NCI-H1092 (cell line): ENCODE measurements at places on chromosomes 11 and 22.

GRCh38 chr11:63516109-63516508 lies 10.2 kb downstream of the LGALS12 start:
- DNase-seq, result no peak

DNA sequence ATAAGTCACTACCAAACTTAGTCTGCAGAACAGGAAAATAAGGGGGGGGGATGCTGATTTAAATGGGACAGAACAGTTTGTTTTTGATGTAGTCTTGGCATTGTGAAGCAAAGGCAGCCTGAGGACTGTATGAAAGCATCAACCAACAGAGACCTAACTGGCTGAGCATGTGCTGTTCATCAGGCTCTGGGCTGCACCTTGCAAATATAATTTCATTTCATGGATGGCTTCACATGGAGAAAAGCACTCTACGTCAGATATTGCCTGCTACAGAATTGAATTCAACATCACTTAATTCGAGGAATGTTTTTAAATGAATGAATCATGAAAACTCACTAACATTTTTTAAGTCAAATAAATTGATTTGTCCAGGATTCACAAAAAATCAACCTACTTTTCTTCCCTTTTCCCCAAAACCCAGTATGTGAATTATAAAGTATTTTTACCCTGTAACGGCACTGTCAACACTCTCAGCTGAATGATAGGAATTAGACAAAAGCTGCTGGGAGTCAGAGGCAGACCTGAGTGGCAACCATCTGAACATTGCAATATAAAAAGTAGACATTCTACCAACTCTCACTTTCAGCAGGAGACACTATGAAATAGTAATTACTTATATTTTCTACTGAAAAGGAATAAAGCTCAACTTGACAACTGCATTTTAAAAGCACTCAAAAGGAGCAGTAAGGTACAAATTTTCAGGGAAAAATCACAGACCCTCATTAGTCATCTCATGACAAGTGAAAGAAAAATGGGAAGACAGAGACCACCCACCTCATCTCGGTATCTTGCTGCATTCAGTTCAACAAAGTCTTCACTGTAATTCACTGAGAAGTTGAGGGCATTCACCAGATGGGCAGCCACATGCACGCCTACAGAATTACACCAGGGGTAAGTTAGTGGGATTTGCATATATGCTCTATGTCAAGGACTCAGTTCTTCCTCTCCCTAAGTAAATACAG lies 47.5 kb downstream of the NOX4 start:
- no peak for DNase-seq

DNA sequence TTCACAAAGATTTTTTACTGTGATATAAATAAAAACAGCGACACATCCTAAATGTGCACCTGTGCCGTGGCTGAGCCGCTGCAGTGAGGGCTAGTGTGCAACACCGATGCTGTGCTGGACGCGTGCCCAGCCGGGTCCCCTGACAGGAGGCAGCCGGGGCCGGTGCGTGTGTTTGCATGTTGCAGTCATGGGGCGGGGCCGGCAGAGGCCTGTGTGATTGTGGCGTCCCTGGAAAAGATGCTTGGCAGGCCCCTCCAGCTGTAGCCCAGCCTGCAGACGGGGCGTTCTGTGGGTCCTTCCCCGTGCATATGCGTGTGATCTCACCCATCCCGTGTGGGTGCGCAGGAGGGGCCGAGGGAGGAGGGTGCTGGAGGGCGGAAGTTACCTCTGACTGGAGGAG lies 30.6 kb downstream of the MUC6 start:
- DNase-seq, result peak; percentile 22

DNA sequence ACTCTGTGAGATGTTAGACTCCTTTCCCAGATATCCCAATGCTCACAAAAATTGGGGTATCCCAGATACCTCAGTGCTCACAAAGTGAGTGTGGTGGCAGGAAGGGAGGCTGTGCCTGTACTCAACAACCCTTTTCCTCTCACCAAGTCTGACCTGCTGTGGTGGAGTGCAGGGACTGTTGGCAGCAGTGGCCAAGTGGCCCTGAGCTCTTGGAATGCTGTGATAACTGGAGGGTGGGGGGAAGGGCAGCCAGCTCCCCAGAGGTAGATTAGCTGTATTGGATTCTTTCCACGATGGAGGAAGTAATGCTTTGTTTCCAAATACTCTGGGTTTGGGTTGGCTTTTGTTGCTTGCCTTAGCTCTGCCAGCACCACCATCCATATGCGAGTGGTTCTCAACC lies 46.0 kb upstream of the OR9Q1 start:
- no peak for DNase-seq

GRCh38 chr22:45704648-45705047 lies 33.0 kb downstream of the ATXN10 start:
- DNase-seq, result no peak

GRCh38 chr11:16367252-16367651 lies 10.9 kb upstream of the SOX6 start:
- DNase-seq, result no peak

DNA sequence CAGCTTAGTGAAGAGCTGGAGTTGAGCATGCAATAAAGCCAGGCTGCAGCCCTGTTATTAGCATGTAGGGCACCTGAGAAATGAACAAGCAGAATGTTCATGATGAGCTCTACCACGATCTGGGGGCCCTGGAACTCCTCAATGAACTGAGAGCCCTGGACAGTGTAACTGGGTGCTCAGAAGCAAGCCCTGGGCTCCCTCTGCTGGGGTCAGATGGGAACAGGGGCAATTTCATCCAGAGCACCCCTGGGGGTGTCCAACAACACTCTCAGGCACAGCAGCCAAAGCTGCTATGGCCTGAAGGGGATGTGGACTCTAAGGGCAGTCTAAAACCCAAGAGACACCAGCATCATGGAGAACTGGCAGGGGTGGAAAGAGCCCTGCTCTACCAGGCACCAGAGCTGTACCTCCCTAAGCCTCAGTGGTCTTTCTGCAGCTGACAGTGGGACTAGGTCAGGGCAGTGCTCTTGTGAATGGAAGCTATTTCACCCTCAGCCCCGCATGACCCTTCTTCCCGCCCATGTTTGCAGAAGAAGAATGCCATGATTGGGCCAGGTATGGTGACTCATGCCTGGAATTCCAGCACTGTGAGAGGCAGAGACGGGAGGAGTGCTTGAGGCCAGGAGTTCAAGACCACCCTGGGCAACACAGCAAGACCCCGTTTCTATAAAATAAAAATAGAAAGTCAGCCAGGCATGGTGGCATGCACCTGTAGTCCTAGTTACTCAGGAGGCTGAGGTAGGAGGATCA lies 28.9 kb downstream of the THOC5 start:
- no peak for DNase-seq

DNA sequence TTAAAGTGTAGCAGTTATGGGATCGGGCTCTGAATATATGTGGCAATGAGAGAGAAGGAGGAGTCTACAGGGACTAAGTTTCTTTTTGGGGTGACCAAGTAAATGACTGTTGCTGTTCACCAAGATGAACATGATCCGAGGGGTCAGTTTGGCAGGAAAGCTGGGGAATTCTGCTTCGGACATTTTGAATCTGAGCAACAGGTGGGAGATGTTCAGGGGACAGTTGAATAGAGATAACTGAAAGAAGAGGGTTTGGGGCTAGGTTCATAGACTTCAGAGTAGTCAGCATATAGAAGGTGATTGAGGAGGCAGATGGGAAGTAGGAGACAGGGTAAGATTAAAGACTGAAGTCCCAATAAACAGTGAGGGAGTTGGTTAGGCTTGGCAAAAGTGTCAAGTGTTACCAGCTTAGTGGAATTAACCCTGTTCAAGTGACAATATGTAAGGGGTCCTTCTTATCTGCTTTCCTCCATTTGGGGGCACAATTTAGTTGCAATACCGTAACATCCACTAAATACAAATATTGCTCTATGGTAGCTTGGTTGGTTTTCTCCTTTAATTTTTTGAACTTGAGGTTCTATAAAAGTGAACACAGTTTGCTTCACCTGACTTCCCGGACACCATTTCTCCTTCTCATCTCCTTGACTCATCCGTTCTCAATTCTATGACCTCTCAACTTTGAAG lies 2.9 kb upstream of the ENTHD1 start:
- DNase-seq, result no peak

DNA sequence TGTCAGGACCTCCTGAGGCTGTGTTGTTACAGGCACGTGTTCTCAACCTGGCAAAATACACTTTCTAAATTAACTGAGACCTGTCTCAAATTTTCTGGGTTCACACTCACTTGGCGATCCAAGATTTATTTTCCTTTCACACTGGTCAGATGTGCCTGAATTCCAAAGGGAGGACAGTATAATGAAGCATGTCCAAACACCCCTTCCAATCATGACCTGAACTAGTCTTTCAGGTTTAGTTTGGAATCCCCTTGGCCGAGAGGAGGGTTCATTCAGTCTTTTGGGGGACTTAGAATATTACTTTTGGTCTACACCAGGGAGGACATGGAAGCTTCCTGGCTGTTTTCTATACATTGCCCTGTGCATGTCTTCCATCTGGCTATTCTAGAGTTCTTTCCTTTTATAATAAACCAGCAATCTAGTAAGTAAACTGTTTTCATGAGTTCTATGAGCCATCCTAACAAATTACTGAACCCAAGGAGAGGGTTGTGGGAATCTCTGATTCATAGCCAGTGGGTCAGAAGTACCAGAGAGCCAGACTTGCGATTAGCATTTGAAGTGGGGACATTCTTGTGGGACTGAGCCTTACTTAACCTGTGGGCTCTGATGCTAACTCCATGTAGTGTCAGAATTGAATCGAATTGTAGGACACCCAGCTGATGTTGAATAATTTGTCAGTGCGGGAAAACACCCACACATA lies 14.8 kb upstream of the TMEM216 start:
- no peak for DNase-seq

GRCh38 chr22:45917146-45917545 lies 59.8 kb downstream of the WNT7B start:
- peak; percentile 26 for DNase-seq

DNA sequence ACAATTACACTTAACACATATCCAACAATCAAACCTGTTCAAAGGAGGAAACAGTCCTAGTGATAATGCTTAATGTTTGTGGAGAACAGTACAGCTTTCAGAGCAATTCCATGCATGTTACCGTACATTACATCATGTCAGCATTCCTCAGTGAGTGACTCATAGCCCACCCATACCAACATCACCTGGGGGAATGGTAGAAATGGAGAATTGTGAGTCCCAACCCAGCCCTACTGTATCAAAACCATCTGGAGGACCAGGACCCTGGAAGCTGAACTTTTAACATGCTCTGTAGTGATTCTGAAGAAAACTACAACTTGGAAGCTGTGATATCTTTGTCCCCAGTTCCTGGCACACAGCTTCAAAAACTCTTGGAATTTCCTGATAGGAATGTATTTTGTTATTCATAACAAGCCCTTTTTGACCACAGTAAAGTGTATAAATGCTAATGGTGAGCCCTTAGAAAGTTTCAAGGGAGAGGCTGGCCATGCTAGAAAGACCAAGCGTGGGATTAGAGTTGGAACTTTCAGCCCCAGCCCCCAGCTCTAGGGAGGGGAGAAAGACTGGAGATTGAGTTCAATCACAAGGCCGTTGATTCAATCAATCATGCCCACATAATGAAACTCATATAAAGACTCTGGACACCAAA lies 301.1 kb downstream of the BUD13 start:
- no peak for DNase-seq

DNA sequence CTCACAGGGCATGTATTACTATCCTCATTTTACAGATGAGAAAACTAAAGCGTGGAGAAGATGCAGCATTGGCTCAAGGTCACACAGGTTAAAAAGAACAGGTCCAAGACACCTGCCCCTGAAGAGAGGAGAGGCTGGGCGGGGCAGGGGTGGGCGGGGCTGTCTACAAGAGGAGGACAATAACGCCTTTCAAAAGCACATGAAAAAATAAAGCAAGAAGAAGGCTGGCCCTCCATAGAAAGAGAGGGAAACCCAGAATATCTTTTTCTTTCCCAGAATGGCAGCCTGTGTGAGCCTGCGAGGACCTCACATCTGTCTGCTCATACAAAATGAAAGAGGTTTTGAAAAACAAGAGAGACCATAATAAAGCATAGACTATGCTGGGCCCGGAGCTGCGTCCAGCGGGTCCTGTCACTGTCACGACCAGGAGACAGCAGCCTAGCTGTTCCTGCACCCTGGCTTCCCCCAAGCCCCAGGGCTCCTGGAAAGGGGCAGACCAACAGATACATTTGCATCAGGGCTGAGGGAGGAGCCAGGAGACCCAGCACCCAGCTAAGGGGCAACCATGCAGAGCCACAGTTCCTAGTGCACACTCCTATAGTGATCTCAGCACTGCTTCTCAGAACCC lies 61.6 kb downstream of the DSCAML1 start:
- no peak for DNase-seq

DNA sequence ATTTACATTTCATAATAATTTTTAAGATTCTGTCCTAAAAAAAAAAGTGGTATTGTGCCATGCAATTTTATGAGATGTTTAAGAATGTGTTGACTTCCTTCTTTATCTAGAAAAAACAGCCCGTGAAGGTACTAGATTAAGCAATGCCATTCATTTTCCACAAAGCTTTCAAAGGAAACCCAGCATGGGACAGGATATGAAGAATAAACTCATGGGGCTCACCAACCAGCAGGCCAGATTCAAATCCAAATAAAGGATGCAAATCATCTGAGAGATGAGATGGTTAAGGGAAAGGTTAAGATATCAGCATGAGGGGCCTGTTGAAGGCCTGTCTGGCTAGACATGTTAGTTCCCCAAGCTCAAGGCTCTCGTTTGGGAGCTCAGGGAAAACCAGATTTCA lies 199.1 kb downstream of the SWAP70 start:
- no peak for DNase-seq

- DNase-seq, result no peak
Observed at GRCh38 chr11:103035791-103036434, 56.0 kb downstream of the DCUN1D5 start.

GRCh38 chr22:28702891-28703290 lies 23.3 kb upstream of the TTC28 start:
- DNase-seq, result no peak

- no peak for DNase-seq
Observed at GRCh38 chr11:71302534-71302909, 50.1 kb upstream of the SHANK2 start.

- DNase-seq, result no peak
Observed at GRCh38 chr11:8020244-8020597, 33.1 kb downstream of the EIF3F start.

DNA sequence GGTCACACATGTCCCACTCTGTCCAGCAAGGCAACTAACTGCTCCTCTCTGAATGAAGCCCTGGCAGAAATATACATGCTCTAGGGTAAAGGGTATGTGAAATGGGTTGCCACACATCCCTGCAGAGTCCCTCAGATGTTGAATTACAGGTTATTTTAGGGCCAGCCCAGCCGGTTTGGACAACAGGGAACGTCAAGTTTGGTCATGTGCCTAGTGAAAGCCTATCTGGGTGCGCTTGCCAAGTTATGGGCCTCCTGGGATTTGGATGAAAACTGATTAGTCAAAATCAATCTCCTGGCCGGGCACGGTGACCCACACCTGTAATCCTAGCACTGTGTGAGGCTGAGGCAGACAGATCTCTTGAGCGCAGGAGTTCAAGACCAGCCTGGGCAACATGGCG lies 10.4 kb downstream of the AP1B1 start:
- DNase-seq, result no peak

DNA sequence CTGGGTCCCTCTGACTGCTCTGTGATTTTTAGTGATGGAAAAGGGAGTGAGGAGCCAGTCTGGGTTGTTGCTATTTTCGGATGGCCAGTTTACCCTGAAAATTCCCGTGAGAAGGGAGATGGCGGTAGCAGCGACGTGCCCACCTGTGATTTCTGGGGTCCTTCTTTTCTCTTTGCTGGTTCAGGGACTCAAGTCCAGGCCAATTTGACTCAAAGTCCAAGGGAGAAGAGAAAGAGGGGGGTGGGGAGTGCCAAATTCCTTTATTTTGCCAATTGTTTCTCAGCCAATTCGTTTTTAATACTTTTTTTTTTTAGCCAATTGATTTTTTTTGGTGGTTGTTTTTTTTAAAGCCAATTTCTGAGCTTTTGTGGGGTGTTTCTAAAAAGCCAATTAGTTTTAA lies 6.9 kb downstream of the IGF2 start:
- no peak for DNase-seq
